ENCODE measurements at places on chromosomes 5 and 9.
A peak's percentile ranks its signal among the peaks of the same experiment; 100 is the strongest.

DNA sequence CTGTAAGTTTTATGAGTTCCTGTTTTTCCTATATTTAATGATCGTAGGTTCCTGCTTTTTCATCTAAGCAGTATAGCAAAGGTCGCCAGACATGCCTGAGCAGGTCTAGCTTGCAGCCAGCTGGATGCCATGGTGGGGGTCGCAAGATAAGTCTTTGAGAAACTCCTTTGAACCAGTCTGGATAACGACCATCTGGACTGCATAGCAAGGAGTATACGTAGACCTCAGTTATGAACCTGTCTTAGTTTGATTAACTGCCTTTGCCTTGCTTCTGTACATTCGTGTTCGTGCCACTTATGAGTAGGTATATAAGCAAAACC is 8.4 kb upstream of the SPATA31E1 start:
- DNase-seq = no peak

GRCh38 chr5:151551985-151552384 is 39.1 kb downstream of the FAT2 start:
- no peak for DNase-seq

GRCh38 chr5:157574456-157575380 is 857 bp downstream of the ADAM19 start:
- DNase-seq = no peak

DNA sequence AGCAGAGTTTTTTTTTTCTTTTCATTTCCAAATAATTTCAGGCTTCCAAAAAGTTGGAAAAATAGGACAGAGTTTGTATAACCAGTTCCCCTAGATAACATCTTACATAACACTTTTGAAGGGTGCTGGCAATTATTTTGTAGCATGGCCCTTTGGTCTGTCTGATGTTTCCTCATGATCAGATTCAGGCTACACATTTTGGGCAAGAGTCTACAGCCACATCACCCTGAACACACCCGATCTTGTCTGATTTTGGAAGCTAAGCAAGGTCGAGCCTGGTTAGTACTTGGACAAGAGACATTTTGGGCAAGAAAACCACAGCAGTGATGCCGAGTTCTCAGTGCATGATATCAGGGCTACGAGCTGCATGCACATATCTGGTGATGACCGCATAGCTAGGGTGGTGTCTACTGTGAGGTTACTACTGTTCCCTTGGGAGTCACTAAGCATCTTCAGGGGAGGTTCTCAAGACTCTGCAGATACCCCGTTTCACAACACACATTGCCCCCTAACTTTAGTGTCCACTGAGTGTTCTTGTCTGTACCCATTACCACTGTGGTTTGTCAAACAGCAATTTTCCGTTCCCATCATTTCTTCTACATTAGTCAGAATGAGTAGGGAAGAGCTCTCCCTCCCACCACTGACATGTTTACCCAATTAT is 86.2 kb downstream of the TTC39B start:
- peak; percentile 89 for DNase-seq

- DNase-seq = no peak
Observed at GRCh38 chr5:137440795-137441194, 58.3 kb downstream of the SPOCK1 start.

GRCh38 chr5:178338750-178339144 is 106.1 kb upstream of the PHYKPL start:
- DNase-seq = no peak

DNA sequence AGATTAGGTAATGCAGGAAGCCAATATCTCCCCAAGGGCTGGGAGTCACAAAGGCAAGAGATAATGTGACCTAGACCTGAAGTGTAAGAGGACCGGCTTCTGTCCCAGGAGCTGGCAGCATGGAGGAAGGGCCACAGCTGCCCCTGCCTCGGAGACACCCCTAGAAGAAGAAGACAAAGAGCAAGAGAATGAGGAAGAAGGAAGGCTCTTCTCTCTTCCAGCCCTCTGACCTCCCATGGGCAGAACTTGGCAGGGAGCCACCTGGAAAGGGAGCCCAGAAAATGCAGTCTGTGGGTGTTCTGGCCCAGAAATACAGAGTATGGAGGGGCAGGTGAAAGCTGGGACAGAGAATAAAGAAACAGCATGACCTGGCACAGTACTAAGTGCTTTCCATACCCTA is 151.0 kb downstream of the C5orf15 start:
- DNase-seq = no peak

- DNase-seq = no peak
Observed at GRCh38 chr9:88880199-88880598, 111.1 kb upstream of the S1PR3 start.

- peak; percentile 32 for DNase-seq
Observed at GRCh38 chr9:93642961-93643360, 66.6 kb downstream of the PHF2 start.

- DNase-seq = peak; percentile 98
Observed at GRCh38 chr5:172361566-172362238, 78.1 kb upstream of the UBTD2 start.

DNA sequence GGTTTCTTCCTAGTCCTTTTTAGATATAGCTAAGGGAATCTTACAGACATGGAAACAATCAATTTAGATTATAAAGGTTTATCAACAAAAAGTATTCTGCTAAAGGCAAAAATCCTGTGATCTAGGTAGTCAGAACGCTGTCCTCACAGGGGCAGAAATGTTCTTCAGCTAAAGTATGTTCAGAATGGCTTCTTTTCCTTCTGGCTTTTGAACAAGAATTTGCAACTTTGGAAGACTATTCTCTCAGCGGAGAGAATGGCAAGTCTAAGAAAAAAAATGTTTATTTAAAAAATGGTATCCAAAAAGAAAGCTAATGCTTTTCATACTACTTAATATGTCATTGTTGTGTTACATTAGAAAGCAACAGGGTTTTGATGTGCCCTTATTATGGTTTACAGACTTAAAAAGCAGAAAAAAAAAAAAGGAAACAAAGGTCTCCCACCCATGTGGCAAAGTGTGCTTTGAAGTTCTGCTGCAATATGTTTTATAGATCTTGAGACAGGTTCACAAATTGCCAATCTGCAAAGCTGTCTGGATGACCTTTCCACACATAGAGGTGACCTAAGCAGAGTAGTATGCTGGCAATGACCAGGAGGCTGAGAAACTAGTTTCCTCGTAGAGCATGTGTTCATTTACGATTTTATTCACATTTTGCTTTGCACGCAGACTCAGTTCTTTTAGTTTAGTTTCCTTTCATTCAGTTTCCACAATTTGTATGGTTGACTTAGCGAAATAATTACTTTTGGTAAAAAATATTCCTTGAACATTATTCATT is 45.1 kb upstream of the PJA2 start:
- peak; percentile 23 for DNase-seq

GRCh38 chr5:134477462-134478245 is 47.8 kb upstream of the JADE2 start:
- no peak for DNase-seq

DNA sequence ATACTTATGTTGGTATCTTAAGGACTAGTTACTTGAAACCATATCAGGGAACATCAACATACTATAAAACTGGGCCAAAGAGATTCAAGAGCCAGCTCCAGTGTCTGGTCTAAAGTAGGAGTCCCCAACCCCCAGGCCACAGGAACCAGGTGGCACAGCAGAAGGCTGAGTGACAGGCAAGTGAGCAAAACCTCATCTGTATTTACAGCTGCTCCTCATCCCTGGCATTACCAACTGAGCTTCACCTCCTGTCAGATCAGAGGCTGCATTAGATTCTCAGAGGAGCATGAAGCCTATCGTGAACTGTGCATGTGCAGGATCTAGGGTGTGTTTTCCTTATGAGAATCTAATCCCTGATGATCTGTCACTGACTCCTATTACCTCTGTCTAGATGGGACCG is 581.6 kb upstream of the CDH9 start:
- no peak for DNase-seq

DNA sequence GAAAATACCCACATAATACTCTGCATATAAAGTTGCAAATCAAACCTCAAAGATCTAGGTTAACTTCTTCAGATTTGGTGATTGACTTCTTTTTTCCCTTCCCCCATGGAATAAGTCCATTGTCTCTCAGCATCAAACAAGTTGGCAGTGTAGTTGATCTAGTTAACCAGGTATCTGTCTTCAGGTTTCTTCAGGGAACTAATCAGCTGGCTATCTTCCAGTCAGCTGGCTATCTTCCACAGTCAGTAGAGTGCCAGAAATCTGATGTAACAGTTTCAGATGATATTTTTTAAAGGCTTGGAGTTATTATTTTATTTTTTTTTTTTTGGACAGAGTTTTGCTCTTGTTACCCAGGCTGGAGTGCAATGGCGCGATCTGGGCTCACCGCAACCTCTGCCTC is 16.8 kb downstream of the TNFSF15 start:
- DNase-seq = no peak

GRCh38 chr9:128558431-128559310 is 6.3 kb downstream of the SPTAN1 start:
- no peak for DNase-seq

GRCh38 chr9:136644343-136644592 is 18.4 kb upstream of the EGFL7 start:
- DNase-seq = peak; percentile 23

DNA sequence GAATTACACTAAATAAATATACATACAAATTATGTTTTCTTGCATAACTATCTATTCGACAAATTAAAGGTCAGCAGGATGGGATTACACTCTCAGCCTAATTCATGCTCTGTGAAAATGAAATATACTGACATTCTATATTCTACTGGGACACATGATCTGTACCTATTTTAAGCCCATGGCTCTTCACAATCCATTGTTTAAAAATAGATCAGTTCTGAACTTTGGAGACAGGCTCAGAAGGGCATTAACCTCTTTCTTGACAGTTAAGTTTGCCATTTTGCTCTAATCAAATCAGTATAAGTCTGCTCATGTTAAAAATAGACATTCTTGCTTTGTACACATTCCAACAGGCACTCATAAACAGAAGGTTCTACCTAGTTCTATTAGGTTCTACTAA is 361.2 kb downstream of the HCN1 start:
- no peak for DNase-seq

DNA sequence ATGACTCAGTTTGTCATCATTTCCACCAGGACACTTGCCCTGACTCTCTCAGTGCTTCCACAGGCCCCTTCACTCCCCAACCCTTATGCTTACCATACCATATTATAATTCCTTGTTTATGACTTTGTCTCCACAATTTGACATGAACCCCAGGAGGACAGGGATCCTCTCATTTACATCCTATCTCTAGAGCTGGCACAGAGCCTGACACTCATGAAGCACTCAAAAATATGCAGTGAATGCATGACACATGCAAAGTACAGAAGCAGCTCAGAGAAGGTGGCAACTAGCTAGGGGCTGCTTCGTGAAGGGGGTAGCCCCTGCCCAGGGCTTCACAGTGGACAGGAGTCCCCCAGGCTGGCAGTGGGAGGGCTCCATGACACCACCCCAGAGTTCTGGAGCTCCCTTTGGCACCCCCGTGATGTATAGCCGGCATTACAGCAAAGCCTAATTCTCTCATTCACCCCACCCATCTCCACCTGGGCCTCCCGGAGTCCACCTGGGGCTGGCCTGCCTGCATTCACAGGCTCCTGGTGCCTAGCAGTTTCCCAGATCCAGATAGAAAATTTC is 112.0 kb upstream of the SPOCK1 start:
- DNase-seq = no peak

DNA sequence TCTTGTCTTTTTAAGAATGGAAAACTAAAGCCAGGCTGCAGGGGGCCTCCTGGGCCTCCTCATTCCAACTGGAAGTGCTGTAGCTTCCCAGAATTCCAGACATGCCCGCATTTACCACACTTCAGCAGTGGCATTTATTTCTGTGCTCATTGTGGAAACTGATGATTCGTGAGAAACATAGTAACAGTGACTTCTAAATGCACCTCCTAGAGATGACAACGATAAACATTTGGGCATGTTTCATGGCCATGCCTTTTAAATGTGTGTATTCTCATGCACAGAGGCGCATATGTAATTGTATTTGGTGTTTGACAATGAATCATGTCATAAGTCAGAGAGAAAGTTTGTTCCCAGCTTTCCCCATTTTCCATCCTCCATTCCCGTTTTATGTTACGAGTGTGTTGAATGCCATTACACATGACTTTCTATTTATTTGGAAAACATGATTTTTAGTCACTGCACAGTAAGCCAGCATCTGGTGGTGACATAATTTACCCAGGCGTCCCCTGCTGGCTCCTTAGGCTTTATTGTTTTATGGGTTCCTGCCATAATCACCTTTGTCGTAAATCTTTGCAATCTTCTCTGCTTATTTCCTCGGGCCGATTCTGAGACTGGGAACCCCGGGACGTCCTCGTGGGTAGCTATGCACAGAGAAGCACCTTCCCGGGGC is 68.8 kb upstream of the FCN2 start:
- DNase-seq = peak; percentile 84

DNA sequence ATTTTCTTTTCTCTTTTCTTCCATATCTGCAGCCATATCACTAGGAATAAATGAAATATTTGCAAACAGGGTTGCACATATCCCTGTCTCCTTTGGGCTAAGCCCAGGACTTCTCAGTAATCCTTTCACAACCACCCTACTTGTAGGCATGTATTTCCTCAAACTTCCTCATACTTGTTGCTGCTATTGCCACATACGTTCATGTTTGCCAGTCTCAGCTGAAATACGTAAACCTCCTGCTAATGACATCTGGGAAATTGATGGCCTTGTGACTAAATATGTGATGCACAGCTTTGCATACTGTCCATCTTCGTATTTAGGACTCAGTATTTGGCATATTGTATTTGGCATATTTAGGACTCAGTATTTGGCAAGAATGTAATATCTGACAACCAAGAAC is 224.6 kb downstream of the PLK2 start:
- DNase-seq = peak; percentile 28

DNA sequence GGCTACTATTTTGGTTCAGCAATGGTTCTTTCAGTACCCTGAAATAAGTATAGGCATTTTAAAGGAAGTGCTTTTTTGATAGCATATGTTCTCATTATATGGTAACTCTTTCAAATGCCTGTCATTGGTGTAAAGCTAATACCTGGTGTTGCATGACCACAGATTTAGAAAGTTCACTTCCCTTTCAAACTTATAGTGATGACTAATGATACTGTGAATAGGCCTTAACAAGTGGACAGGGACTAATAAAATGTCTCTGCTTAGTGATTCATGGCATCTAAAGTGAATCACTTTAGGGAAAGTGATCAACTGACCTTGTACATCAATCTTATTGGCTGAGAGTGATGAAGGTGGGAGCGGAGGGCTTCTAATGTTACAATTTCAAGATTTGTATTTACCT is 21.6 kb downstream of the MRPL22 start:
- DNase-seq = no peak
